Suppressor macrophage treated with lipopolysaccharide for 1 hour (primary cell): ENCODE measurements at places on chromosomes 1 and 21.
A peak's percentile ranks its signal among the peaks of the same experiment; 100 is the strongest.

DNA sequence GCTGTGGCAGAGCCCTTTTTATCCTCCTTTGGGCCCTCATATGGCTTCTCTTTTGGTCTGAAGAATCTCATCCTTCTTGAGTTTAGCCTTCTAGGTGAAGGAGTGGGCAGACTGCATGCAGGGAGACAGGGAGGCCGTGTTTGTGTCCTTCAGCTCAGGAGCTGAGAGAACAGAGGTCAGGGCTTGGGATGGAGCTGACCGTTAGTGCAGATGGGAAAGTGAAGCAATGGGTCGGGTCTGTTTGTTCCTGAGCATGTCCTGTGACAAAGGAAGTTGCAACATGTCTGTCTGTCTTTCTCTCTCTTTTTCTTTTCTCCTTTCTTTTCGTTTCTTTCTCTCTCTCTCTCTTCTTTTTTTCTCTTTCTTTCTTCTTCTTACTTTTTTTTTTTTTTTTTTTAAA lies 14.9 kb downstream of the MAPKAPK2 start:
- DNase-seq, result no peak

DNA sequence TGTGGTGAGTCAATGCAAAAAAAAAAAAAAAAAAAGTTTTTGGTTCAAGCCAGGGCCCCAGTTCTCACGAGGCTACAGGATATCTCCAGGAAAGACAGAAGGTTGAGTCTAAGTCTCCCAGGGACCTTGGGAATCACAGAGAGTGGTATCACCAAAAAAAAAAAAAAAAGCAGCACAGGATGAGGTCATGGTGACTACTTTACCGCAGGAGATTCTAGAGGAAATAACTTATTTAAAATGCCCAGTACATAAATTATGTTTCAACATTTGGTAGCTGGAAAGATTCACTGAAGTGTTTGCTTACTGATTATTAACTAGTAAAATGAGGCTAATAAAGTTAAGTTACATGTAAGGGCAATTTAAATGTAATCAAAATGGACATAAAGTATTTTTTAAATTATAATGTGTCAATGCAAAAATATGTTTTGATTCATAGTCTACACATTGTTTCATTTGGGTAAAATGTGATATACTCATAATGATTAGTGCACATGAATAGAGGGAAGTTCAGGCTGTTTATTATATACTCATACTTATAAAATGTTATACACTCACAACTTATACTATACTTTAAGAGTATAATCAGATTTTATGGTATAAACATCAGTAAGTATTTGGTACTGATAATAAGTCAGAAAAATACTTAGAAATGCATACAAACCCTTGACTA lies 84.1 kb downstream of the PLPPR5 start:
- DNase-seq, result no peak

GRCh38 chr1:67589519-67590233 lies 95.3 kb upstream of the GADD45A start:
- no peak for DNase-seq

DNA sequence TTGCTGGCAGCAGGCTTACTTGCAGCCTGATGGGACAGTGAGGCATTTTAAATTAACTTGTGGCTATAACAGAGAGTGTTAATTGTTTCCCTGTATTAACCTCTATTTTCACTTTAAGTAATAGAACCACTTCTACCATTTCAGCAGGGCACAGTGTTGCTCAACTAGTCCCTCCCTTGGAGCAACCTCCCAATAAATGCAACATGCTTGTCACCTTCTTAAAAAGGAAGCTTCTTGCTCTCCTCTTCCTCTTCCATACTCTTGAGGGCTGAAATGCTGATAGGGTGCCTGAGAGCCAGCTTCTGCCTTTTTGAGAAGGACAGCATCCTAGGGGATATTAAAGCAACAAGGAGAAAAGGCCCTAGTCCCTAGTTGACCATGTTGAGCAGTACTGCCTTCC lies 52.1 kb downstream of the C4BPA start:
- DNase-seq, result peak; percentile 29

DNA sequence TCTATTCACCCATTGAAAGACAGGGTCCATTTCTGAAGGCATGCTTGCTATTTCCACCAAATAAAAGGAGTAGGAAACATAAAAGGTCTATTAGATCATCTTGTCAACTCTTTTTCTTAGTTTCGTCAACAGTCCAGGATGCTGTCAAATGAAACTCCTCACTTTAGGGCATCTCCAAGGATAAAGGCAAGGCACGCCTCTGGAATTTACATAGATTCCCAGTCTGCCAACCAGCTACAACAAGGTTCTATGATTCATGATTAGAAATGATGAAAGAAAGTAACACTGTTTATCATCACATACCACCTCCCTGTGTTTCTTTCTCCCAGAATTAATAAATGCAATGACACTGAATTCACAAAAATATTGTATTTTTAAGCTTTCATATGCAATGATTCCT lies 636.3 kb downstream of the LTN1 start:
- DNase-seq, result no peak

DNA sequence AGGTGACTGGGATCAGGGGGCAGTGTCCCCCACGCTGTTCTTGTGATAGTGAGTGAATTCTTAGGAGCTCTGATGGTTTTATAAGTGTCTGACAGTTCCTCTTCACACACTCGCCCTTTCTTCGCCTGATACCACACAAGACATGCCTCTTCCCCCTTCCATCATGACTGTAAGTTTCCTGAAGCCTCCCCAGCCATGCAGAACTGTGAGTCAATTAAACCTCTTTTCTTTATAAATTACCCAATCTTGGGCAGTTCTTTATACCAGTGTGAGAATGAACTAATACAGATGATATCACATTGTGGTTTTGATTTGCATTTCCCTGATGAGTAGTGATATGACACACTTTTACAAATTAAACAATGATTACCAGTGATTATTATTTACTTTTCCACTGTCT lies 229.9 kb downstream of the AKT3 start:
- DNase-seq, result no peak

DNA sequence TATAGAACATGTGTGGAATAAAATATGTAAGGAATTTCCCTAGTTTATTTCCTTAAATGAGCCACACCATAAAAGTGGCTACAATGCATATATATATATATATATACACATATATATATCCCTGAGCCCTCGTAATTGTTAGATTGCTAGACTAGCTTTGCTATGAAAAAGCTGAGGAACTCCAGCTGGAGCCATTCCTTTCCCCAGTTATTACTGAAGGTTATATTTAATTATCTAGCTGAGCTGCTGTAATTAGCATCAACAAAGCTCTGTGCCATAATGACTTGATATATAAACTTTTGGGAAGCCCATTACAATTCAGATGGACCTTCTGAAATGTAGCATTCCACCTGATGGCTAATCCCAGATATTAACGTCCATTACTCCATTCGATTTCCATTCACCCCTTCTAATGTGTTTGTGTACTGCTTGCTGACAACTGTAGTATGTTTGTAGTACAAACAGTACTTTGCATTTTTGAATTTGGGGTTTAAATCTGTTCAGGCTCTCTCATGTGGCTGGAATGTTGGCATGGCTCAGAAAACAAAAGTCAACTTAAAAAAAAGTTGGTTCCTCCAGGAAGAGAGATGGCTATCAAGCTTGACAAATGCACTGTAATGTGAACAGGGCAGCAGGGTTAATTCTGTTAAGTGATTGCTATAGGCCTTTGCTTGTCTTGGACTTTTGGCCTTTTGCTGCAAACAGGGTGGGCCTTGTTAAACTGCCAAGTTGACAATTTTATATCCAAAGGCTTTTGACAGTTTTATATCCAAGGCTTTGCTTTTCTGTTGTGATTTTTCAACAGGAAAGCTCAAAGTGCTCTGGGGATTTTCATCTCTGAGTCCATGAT lies 170.0 kb downstream of the LTN1 start:
- DNase-seq, result no peak

DNA sequence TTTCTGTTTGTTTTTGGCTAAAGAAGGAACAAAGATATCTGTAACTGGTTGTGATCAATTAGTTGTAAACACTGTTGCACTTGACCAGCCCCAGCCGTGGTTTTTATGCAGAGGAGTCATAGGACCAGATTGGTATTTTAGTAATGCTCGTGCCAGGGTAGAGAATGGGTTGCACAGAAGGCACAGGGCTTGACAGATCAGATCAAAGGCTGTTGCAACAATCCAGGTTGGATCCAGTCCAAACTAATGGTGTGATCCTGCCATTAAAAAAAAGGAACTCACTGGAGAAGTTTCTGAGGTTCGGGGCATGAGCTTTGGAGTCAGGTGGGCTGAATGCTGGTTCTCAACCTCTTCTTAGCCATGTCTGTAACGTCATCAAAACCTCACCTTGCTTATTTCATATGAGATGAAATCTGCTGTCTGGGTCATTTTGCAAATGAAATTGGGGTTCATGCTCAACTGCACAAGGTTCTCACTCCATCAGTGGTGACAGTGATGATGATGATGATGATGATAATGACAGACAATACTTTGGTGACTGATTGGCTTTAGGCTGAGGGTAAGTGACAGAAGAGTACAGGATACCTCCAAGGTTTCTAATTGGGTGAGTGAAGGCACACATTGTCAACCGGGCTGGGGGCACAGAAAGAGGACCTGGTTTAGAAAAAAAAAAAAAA lies 43.1 kb downstream of the ZNF281 start:
- DNase-seq, result peak; percentile 62

DNA sequence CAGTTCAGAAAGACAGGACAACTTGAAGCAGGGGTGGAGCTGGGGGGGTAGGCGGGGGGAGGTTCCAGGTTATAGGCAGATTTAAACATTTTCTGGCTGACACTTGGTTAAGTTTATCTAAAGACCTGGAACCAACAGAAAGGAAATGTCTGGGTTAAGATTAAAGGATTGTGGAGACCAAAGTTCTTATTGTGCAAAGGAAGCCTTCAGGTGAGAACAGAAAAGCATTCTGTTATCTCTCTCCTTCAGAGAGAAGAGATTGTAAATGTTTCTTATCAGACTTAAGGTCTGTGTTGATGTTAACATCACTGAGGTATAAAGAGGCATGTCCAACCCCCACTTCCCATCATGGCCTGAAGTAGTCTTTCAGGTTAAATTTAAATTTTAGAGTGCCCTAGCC lies 3.7 kb upstream of the ACADM start:
- DNase-seq, result no peak

DNA sequence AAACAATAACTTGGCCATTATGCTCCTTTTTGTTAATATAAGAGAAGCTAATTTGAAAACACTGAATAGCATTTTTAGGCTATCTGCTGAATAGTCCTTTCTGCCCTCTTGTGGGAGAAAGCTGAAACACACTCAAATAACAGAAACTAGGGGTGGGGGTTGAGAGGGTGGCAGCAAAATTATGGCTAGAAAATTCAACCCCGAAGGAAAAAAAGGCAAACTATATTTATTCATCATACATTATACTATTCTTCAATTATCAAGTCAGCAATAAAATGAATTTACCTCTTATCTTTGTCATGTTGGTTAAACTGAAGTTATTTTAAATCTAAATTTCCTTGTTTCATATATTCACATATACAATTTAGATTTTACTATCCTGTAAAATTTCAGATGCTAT lies 255.9 kb downstream of the FAF1 start:
- DNase-seq, result peak; percentile 42

GRCh38 chr1:111200802-111201161 lies 336 bp upstream of the DENND2D start:
- DNase-seq, result no peak

DNA sequence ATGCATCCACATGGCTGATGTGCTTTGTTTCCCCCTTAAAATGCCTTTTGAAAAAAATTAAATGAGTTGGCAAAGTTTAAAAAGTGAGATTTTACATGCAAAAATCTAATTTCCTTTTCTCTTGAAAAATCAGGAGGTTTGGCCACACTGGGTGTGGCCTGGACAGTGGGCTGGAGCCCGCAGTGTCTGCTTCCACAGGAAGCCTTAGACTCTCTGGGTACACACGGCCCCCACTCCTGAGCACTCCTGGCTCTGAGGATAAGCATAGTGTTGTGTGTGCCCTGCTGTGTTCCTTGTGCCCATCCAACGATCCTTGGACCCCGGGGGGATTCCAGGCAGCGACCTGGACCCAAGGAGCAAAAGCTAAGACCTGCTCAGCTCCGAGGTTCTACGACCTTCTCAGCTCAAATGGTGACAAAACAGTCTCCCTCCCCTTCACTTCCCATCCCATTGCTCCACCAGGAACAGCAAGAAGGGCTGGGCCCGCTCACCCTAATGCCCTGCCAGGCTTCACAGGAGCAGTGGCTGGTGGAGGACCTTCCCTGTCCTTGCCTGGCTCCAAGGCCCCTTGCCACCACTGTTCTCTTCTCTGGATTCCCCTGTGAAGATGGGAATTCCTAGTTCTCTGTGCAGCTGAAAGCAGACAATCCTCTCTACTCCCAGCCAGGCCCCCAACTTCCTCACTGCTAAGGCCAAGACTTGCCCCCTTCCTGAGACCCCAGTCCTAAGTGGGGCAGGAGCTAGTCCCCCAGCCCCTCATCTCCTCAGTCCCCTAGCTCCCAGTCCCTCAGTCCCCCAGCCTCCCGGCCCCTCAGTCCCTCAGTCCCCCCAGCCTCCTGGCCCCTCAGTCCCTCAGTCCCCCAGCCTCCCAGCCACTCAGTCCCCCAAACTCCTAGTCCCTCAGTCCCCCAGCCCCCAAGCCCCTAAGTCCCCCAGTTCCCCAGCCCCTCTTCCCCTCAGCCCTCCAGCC lies 395.8 kb downstream of the PTPRU start:
- no peak for DNase-seq

DNA sequence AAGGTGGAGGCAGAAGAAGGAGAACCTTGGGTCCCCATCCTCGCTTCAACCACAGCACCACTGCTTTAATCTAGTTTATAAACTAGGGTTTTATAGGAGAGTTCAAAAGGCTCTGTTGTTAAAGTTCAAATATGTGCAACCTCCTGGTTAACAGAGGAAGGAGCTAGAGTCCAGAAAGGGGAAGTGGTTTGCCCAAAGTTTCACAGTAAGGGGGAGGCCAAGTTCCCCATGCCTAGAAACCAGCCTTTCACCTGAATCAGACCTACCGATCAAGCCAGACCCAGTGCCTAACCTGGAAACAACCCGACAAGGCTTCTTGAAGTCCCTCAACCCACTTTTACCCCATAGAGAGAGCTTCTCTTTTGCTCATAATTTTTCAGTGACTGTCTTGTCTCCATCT lies 106.5 kb downstream of the PLPP3 start:
- peak; percentile 74 for DNase-seq

DNA sequence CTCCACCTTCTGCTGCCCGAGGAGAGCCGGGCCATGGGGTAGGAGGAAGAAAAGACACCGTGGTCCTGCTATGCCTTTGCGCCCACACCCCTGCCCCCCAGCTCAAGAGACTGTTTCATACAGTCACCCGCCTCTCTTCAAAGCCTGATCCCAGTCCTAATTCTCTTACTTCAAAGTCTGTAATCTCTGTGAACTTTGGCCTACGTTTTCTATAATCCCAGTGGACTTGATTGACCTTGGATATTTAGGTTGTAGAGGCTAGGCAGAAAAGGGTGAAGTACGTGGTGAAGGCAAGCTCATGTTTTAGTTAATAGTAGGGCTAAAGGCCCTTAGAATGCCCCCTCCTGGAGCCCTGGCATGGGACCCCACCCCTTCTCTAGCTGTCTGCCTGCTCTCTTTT lies 28.4 kb downstream of the VPS13D start:
- DNase-seq, result no peak
